Lower leg skin (tissue), 4 donors: ENCODE measurements at places on chromosomes 5 and 9. TPM values are rescaled to one million over a fixed set of nuclear protein-coding genes. Genes with fewer than 3 reads are reported as not detected.

GRCh38 chr5:59204114-59204897 is 621.4 kb downstream of the RAB3C start:
- DNase-seq, result no peak

- no peak for DNase-seq
Observed at GRCh38 chr9:68919661-68920060, 94.3 kb downstream of the PRKACG start.

DNA sequence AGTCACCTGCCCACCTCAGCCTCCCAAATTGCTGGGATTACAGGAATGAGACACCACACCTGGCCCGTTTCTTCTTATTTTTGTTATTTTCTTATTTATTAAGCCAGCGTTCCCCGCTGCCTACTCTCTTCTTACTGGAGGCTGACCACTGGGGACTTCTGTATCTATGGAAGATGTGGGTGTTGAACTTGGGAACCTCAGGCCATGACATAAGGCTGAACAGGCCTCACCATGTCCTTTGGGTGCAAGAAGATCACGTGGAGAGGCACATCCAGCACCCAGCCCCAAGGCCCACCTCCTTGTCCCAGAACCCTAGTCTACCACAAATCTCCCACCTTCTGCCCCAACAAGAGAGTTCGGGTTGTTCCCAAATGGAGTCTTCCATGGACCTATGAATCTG is 59.4 kb upstream of the NEK6 start:
- DNase-seq, result no peak

GRCh38 chr5:59341760-59342159 is 551.8 kb downstream of the PDE4D start:
- no peak for DNase-seq

GRCh38 chr5:137627293-137627692 is 108.6 kb downstream of the KLHL3 start:
- DNase-seq, result no peak

- no peak for DNase-seq
Observed at GRCh38 chr5:143481697-143482531, 78.4 kb upstream of the NR3C1 start.

SLC22A5 gene
- total RNA-seq, result 13.2 TPM

GRCh38 chr9:134592018-134592818 is 49.4 kb upstream of the COL5A1 start:
- no peak for DNase-seq

DNA sequence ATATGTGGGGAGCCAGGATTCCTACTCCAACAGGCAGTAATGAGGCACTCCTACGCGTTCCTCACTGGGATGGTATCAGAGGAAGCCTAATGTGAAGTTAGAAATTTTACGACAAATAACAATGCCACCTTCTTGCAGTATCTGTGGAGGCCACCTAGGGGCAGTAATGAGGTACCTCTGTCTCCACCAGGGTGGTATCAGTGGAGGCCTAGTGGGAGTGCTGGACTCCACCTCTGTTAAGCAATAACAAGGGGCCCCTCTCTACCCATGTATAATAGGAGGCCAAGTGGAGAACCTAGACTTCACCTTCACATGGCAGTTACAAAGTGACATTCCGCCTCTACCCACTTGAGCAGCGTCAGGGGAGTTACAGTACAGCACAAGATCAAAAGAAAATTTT is 147.9 kb downstream of the PLPPR1 start:
- no peak for DNase-seq

QRFP gene
- total RNA-seq, result not detected

DNA sequence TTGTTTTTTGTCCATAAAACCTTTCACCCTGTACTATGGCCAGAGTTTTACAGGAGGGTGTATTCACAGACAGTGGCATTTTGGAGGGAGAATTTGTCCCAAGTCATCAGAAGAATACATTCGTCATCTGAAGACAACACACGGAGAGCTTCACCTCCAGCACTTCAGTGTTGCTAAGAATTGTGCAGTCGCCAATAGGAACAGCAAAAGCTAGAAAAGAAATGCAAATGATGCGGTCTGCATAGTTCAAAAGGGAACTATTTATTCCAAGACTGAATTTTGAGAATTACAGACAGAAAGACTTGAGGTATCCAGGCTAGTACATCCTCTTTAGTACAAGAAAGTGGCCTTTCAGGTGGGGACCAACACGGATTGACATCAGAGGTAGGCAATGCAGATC is 399.2 kb upstream of the KIF2A start:
- DNase-seq, result no peak

CKMT2 gene
- total RNA-seq, result 4.0 TPM

GRCh38 chr9:21507483-21507790 is 25.3 kb upstream of the IFNE start:
- DNase-seq, result no peak

DNA sequence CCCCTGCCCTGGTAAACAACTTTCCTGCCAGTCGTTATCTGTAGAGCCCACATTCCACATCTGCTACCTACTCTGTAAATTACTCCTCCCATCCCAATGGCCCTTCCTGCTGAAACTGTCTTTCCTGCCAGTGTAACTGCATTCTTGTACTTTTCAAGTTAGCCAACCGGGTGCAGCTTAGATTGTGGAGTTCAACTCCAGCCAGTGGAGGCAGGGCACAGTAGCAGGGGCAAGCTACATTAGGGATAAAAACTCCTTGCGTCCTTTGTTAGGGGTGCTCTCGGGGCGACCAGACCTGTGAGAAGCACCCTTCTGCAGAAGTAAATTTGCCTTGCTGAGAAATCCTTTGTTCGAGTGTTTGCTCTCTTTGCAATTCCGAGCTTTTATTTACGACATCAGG is 639.0 kb upstream of the TYRP1 start:
- no peak for DNase-seq

SOX30 gene
- 0.10 TPM for total RNA-seq

DNA sequence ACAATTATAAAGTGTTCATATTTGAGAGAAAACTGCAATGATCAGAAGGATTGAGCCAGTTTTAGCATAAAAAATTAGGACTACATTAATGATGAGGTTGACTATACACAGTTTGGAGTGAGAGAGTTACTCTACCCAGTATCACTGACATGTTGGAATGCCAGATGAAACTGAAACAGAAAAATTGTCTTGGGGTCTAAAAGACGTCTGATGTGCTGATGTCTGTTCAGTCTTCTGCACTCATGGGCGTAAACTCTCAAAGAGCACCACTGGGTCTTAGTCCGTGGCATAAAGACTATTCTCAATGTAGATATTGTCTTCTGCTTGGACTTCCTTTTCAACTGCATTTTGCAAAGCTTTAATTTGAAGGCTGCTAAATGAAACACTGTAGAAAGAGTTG is 29.5 kb downstream of the HAVCR1 start:
- DNase-seq, result no peak

DNA sequence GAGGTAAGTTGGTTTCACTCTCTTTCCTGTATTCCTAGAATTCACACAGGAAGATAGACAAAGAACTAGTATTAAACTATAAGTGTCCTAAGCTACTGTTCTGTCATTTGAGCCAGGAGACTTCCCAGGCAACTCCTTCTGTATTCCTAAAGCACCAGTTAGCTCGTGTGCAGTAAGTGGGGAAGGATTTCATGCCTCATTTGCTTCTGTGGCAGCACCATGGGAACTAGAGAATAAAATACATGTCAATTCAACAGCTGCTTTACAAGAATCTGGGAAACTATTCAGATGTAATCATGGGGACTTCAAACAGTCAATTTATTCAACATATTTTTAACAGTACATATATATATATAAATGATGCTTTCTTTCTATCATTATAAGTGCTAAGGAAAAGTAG is 762.3 kb downstream of the PRELID2 start:
- no peak for DNase-seq

DNA sequence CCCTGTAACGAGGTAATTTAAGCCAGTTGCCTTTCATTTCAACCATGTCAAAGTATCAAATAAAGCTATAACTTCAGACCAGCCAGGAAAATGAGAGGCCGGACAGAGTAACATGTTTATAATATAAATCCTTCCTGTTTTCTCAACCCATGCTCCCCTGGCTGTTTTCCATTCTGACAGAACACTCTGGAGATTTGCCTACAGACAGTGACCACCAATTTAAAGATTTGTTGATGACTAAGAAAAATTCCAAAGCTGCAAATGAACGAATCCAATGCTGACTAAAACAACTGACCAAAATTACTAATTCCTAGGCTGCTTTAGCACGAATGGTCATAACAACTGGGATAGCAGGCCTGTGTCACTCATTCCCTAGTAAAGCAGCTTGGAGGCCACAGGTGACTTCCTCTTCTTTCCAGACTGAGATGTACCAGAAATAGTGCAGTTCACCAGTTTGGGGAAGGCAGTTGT is 141.4 kb downstream of the AOPEP start:
- DNase-seq, result no peak

DNA sequence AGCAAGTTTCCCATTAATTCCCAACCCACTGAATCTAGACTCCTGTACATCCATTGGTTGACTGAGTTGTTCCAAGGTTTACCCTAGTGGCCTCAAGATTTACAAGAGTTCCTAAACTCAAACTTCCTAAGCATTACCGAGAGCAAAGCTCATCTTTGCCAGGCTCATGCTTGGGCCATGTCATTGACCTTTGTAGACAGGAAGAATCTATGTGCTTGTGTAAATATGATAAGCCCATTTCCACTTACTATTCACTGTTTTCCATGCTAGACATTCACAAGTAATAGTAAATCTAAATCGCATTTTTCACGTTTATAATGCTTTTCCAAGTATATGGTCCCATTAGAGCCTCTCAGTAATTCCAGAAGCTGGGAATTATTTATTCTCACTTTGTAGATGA is 534.5 kb upstream of the CLINT1 start:
- no peak for DNase-seq
